Stimulated activated CD4-positive, alpha-beta T cell treated with anti-CD3 and anti-CD28 coated beads, TNF-alpha, amount 100 ng/mL, for 48 hours (primary cell): ENCODE measurements at places on chromosomes 4 and X.

- no peak for DNase-seq
Observed at GRCh38 chrX:51976503-51976902, 83.1 kb downstream of the MAGED1 start.

GRCh38 chr4:145735347-145735675 lies 55.4 kb downstream of the C4orf51 start:
- DNase-seq = no peak

DNA sequence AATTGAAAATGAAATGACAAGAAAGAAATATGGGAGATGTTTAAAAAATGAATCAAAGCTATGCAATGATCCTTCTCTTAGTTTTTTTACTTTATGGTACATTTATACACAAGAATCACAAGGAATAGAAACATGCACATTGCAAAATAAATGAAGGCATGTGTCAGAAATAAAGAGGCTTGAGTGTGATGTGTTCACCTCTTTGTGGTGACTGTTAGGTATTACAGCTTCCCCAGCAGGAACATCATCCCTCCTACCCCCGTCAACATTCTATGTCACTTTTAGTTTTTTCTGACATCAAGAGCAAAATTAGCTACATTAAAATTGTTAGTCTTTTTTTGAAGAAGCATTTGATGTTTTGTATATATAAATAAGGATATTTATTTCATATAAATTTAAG lies 214.8 kb downstream of the SLC4A4 start:
- no peak for DNase-seq

DNA sequence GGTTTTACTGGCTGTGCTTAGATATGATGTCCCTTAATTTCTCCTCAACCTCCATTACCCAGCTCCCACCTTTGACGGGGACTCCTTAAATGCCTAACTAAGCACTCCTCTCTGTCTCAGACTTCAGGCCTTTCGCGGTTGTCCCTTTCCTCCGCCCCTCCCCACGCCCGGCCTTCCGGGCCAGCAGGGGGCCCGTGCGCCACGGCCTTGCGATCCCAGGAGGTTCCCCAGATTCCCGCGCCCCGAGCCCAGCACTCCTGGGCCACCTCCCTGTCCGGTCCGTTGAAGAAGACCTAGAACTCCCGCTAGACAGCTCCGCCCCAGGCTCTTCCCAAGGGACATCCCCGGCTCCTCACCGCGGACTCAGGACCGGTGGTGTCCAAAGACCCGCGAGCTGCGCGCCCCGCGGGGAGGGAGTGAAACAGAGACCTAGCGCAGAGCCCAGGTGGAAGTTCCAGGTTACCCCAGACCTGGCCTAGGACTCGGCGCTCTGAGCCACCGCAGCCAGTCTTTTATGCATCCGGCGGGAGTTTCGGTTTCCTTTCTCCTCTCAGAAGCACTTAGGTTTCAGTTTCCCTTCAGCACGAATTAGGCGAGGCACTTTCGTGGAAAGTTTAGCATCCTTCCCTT lies at the start of gene DDX60:
Gene DDX60 (minus strand): TSS at position 487 of the 630 bp plus-strand sequence. CDS start 7,493 bp downstream, outside the sequence.
- peak; percentile 53 for DNase-seq

GRCh38 chrX:133670383-133670782 lies 255.1 kb upstream of the GPC4 start:
- no peak for DNase-seq

DNA sequence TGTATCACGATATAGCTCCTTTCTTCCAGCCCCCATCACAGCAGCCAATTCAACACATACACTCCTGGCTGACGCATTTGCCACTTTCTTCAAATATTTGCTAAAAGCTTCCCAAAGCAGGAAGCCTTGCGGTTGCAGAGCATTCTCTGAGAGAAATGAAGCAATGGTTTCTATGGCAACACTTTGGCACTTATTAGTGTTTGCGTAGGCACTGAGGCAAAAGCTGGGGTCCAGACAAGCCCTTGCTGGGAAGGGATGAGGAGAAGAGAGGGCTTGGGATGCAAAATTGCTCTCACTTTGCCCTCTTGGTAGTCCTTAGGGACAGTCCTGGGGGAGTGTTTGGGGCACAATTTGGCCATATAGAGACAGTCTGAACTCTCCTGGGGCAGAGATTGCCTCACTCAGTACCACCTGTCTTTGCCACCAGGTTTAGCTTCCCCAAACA lies 55.0 kb upstream of the PAK3 start:
- no peak for DNase-seq

DNA sequence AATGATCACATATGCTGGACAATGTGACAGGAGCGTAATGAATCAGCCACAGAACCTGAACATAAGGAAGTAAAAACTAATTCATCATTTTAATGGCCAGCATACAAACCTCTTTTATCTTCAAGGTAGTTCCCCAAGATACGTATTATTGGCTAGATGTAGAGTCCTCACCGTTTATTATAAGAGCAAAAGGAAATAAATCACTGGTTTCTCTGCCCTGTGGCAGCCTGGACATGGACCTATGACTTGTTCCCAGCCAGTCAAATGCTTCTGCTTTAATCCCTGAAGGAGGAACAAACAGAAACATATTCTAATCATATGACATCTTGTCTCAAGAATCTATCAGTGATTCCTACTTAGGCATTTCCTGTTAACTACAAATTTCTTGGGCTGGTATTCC lies 86.8 kb upstream of the FAM241A start:
- DNase-seq = no peak

- DNase-seq = no peak
Observed at GRCh38 chr4:48489683-48490011, 405 bp upstream of the ZAR1 start.

DNA sequence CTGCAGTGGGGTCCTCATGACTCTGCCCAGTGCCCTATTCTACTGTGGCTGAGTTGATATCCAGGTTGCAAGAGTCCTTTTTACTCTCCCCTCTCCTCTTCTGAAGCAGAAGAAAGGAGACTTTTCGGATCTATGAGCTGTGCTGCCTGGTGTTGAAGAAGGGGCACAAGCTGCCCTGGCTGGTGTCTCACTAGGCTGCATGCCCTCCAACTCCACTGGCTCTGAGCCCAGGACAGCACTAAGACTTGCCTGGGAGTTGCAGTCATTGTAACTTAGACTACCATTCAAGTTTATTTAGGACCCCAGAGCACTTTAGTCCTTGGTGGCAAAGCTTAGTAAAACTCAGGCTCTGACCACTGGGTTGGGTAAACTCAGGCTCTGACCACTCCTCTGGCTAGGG lies 89.4 kb downstream of the GABRB1 start:
- no peak for DNase-seq

DNA sequence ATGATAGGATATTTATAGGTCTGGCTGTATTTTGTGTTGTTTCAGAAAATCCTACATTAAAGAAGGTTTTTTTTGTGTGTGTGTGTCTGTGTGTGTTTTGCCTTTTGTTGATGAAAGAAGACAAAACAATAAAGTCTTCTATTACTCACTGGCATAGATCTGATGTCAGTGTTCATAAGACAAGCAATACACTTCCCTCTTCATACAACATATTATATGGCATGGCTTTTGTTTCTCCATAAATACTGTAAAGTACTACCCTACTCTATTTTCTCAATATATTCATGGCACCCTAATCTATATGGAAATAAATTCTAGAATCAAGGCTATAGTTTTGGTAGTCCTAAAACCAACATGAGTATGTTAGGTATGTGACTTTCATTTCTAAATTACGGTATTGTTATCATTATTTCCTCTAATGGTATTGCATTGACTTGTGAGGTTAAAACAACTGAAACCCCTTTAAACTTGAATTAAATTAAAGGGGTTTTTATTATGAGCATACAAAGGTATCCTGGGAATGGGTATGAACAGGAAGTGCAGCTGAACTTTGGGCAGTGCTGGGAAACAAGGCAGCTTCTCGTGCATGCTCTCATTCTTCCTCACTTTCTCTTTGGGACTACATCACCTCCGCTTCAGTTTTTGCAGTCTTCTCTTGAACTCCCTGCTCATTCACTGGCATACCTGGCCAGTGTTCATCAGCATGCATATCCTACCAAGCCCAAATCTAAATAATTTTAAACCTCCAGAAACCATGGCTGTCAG lies 70.5 kb upstream of the PRSS48 start:
- no peak for DNase-seq

GRCh38 chrX:78119521-78120227 lies 15.6 kb downstream of the PGK1 start:
- no peak for DNase-seq

DNA sequence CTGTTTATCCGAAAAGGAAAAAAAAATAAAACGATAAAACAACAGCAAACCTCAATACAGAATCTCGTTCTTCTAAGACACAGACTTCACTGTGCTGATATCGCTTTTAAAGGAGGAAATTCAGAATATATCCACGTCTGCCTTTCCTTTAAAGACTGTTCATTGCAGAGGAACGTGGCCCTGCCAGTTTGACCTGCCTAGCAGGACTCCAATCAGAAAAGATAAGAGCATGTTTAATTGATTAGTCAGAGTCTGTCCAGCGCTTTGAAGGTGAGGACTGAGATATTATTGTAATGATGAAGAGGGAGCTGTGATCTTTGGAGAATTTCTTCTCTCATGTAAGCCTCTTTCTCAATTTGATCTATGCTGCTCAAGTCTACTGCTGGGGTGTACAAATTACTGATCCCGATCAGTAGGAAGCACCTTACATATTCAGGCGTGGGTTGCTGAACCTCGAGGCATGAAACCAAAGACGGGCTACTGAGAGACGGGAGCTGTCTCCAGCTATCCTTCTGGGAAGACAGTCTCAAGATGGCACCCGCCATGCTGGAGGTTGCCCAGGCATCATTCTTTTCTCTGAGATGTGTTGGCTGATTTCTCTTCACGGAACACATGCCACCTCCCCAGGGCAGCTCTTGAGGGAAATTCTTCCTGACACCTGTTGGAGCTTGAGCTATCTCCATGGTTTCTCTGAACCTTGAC lies 146.1 kb downstream of the SHOX start:
- no peak for DNase-seq

DNA sequence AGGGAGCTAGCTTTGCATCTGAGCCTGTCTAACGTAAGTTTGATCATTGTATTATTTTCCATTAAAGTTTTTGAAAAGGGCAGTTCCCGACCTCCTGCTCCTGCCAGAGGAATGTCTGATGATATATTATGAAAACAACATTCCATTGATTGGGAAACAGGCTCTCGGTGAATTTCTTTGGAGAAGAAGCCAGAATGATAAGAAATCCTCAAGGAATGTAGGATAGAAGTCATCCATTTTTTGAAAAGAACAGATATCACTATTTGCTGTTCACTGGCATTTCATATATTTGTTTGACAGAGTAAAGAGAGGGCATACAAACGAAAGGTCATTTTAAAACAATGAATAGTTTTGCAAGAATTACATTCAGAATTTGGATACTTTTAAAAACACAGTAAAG lies 781.0 kb upstream of the HTR2C start:
- DNase-seq = no peak
